ENCODE measurements at places on chromosomes 12 and 14. TPM values are rescaled to one million over a fixed set of nuclear protein-coding genes. Genes with fewer than 3 reads are reported as not detected.

APOLD1 gene
- 3.5 TPM for total RNA-seq

DPPA3 gene
- total RNA-seq: not detected

SLC25A47 gene
- total RNA-seq: 0.07 TPM

GAPDH gene
- total RNA-seq: 13,179 TPM

MYH6 gene
- total RNA-seq: not detected

OR4E2 gene
- not detected for total RNA-seq

RNASE7 gene
- total RNA-seq: not detected

LRRC9 gene
- not detected for total RNA-seq

FSCB gene
- not detected for total RNA-seq

GOLGA3 gene
- total RNA-seq: 265 TPM

SCNN1A gene
- not detected for total RNA-seq

FOXG1 gene
- 1.6 TPM for total RNA-seq

RBM19 gene
- 15.6 TPM for total RNA-seq

SMIM41 gene
- total RNA-seq: 0.07 TPM

PTPRB gene
- 8.6 TPM for total RNA-seq

REM2 gene
- total RNA-seq: 0.13 TPM

BRI3BP gene
- total RNA-seq: 6.9 TPM

CCDC197 gene
- total RNA-seq: not detected

IRAK3 gene
- 9.0 TPM for total RNA-seq

ZFYVE21 gene
- total RNA-seq: 72.9 TPM

ZNF385A gene
- 1.8 TPM for total RNA-seq

EIF2S1 gene
- 127 TPM for total RNA-seq
